ENCODE measurements at places on chromosomes 6 and 20. TPM values are rescaled to one million over a fixed set of nuclear protein-coding genes. Genes with fewer than 3 reads are reported as not detected.

The SLC17A2 gene
- not detected for total RNA-seq

The CALHM5 gene
- total RNA-seq: 4.0 TPM

The CGAS gene
- 3.3 TPM for total RNA-seq

The TFEB gene
- total RNA-seq: 3.7 TPM

The SLPI gene
- not detected for total RNA-seq

The OOEP gene
- total RNA-seq: not detected

The TULP1 gene
- not detected for total RNA-seq

The CASS4 gene
- total RNA-seq: 0.20 TPM

The MTHFD1L gene
- total RNA-seq: 36.0 TPM

The NNAT gene
- not detected for total RNA-seq

The GID8 gene
- 29.5 TPM for total RNA-seq

The VGLL2 gene
- total RNA-seq: not detected

The MKKS gene
- total RNA-seq: 4.4 TPM

The CRYBG1 gene
- 132 TPM for total RNA-seq

The GPSM3 gene
- total RNA-seq: 1.1 TPM

The EFCAB8 gene
- total RNA-seq: under 0.01 TPM

The KCNK16 gene
- total RNA-seq: not detected

All from subcutaneous preadipocyte (primary cell).